ENCODE measurements at places on chromosomes 3 and 15. TPM values are rescaled to one million over a fixed set of nuclear protein-coding genes. Genes with fewer than 3 reads are reported as not detected.

C3orf85 gene
- total RNA-seq = not detected

SEC22A gene
- total RNA-seq = 17.3 TPM

ATP13A3 gene
- 80.8 TPM for total RNA-seq

FOXL2NB gene
- total RNA-seq = not detected

CTNNB1 gene
- 489 TPM for total RNA-seq

SLC27A2 gene
- total RNA-seq = 12.3 TPM

- H3K4me3 ChIP-seq = no peak overlapping the region
- DNase-seq = no peak
- H3K36me3 ChIP-seq = no peaks in the 10 kb centered on the region
- H3K4me1 ChIP-seq = peaks cover 15% of the 10 kb centered on the region
Observed at GRCh38 chr15:76159282-76159681, 99.5 kb downstream of the TMEM266 start.

DNA sequence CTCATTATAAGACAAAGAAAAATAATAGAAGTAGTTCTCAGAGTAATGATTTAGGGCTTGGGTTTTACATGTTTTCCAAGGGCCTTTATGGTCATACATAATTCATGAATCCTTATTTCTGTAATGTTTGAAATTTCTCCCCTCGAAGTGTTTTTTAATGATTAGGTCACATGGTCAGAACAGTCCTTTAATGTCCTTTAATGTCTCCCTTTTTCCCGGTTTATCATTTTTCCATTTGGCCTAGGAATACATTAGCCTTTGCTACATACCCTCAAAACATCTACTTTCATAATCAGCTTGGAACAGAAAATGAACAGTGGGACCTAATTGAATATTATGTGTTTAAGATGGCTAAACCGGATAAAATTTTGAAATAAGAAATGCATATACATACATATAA, 159.9 kb upstream of the ROBO2 start:
- no peaks in the 10 kb centered on the region for H3K27me3 ChIP-seq
- H3K4me1 ChIP-seq = no peaks in the 10 kb centered on the region
- no peak overlapping the region for H3K4me3 ChIP-seq
- no peak overlapping the region for H3K27ac ChIP-seq
- no peak for DNase-seq
- no peaks in the 10 kb centered on the region for H3K36me3 ChIP-seq

DNA sequence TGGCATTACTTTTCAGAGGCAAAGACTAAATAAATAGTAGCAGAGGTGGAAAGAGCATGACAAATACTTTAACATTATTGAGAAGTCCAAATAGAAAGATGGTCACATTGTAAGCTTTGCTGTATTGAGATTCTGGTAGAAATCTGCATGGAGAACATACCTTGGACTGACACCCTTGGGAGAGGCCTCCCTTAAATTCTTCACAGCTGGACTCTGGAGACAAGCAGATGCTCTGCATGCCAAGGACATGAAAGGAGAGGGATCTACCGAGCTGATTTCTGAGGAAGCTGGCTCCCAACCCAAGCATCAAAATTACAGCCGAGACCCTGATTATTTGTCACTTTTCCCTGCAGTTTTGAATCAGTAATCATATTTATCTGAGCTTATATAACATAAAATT, 212.5 kb upstream of the COL8A1 start:
- no peaks in the 10 kb centered on the region for H3K36me3 ChIP-seq
- H3K27me3 ChIP-seq = no peaks in the 10 kb centered on the region
- H3K27ac ChIP-seq = no peak overlapping the region

- DNase-seq = no peak
- no peak overlapping the region for H3K27ac ChIP-seq
- no peaks in the 10 kb centered on the region for H3K27me3 ChIP-seq
- H3K4me3 ChIP-seq = no peak overlapping the region
Observed at GRCh38 chr15:95450413-95450812, 880.1 kb upstream of the NR2F2 start.

All from HepG2 (cell line).